ENCODE measurements at places on chromosomes 11 and 22. TPM values are rescaled to one million over a fixed set of nuclear protein-coding genes. Genes with fewer than 3 reads are reported as not detected.

Gene TNNT3
- not detected for total RNA-seq

Gene TUG1
- 85.5 TPM for total RNA-seq

- peaks cover 88% of the 10 kb centered on the region for H3K36me3 ChIP-seq
- H3K27ac ChIP-seq, result no peak overlapping the region
- peak; percentile 47 for DNase-seq
- H3K4me3 ChIP-seq, result no peak overlapping the region
- no peaks in the 10 kb centered on the region for H3K27me3 ChIP-seq
Measured at GRCh38 chr11:47485107-47485506, 36.2 kb upstream of the RAPSN start.

Gene KIF18A
- 12.9 TPM for total RNA-seq

DNA sequence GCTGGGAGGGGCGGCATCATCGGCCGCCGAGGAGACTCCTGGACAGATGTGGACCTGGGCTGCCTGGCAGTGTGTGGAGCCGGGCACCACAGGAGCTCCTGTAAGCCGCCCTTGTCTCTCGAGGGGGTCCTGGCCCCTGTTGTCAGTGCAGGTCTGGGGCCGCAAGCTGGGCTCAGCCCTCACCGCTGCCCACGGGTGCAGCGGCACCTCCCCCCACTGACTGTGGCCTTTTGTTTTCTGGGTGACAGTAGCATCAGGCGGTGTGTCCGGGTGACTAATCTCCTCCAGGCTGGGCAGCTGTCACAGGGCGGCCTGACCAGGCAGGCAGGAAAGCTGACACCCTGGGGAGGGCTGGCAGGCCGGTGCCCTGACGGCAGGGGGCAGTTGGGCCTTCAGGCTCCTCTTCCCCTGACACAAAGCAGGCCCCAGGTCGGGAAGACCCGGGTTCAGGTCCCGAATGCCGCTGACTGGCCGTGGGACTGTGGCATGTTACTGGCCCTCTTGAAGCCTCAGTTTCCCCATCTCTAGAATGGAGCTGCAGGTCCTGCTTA lies 16.3 kb downstream of the DGKZ start:
- H3K4me1 ChIP-seq, result peaks cover 10% of the 10 kb centered on the region
- H3K27me3 ChIP-seq, result no peaks in the 10 kb centered on the region
- DNase-seq, result peak; percentile 69
- H3K4me3 ChIP-seq, result no peak overlapping the region
- peak overlapping the region; percentile 93 for H3K27ac ChIP-seq
- H3K36me3 ChIP-seq, result peaks cover 6% of the 10 kb centered on the region

DNA sequence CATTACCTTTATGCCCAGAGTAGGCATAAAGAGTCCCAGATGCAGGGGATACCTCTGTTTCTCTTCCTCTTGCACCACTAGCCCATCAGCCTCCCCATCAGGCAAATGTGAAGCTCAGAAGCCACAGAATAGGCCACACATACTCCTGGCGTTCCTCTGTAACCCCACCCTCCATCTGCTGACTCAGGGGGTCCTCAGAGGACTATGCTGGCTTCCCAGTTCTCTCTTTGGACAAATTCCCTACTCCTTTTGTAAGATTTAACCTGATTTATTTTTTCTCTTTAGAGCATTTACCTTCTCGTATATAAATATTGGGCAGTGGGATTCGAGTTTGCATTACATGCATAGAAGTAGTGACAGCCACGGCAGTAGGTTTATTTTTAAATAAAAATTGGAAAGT lies 262.3 kb upstream of the CADM1 start:
- no peak overlapping the region for H3K4me3 ChIP-seq
- peaks cover 5% of the 10 kb centered on the region for H3K4me1 ChIP-seq
- no peak for DNase-seq
- H3K36me3 ChIP-seq, result peaks cover 6% of the 10 kb centered on the region
- no peak overlapping the region for H3K27ac ChIP-seq

DNA sequence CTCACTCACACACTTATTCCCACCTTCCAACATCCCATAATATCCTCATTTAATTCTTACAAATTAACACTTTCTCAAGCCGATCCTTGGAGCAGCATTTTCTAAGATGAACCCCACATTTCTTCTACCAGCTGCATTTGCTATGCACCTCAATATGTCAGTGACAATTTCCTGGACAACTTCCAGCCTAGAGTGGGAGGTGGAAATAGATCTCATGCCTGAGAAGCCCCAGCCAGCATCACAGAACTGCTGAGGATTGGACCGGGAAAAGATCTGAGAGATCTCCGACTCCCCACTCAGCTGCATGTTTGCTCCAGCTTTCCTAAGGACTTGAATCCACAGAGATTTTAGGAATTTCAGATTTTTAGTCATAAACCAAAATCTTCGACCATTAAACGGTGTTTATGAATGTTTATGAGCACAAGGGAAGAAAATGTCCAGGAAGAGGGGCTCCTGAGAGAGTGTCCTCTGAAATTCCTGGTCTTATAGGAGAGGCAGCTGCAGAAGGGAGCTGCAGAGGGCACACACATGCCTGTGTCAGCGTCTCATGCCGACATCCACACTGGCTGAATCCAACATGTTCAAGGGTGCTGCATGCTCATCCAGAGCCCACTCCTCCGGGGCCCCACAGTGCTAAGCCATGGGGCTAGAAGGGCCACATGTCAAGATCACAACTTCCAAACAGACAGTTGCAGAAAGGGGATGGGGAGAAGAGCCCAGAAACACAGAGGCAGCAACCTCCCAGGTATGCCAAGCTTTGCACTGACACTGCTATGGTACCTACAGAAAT lies 68.6 kb downstream of the MICAL3 start:
- H3K27ac ChIP-seq, result no peak overlapping the region
- peaks cover 7% of the 10 kb centered on the region for H3K4me1 ChIP-seq
- H3K27me3 ChIP-seq, result no peaks in the 10 kb centered on the region
- H3K4me3 ChIP-seq, result no peak overlapping the region
- peaks cover 6% of the 10 kb centered on the region for H3K36me3 ChIP-seq

GRCh38 chr11:119315131-119316015 lies 1.6 kb downstream of the MCAM start:
- peaks cover 8% of the 10 kb centered on the region for H3K4me1 ChIP-seq
- no peaks in the 10 kb centered on the region for H3K27me3 ChIP-seq
- peaks cover 7% of the 10 kb centered on the region for H3K36me3 ChIP-seq
- H3K27ac ChIP-seq, result no peak overlapping the region
- peak overlapping the region; percentile 69 for H3K4me3 ChIP-seq

Gene KCNQ1OT1
- 1.7 TPM for total RNA-seq

Gene PPP1CA
- 123 TPM for total RNA-seq

Gene NCAM1
- total RNA-seq, result 0.39 TPM

DNA sequence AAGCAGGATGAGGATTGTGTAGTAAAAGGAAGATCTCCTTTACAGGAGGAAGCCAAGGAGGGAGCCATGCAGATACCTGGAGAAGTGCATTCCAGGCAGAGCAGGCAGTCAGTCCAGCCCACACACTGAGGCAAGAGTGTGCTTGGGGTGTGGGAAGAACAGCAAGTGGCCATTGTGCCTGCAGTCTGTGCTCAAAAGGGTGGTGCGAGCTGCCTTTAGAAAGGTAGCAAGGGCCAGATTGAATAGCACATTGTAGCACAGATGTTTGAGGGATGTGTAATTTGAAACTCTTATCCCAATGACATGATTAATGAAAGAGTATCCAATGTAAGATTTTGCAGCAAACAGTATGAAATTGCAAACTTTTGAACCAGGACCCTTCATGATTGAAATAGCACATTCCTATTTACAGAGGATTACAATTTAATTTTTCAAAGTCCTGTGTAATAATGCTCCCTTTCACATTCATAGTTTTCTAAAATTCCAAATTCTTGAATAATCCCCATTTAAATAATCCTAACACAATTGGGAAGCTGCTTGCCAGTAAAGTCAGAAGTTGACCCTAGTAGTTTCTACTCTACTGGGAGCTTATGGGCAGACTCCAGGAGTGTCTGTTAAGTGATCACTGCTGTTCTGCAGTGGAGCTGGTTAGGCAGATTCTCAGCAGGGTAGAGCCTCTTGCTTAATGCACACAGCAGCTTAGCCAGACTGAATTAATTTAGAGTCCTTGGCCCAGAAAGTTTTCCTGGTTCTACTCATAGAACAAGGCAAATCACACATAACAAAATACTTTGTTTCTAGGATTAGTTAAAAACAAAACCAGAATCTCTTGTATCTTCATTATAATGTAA lies 78.1 kb downstream of the CYB5R2 start:
- H3K4me3 ChIP-seq, result no peak overlapping the region
- no peak for DNase-seq
- H3K36me3 ChIP-seq, result no peaks in the 10 kb centered on the region
- peak overlapping the region; percentile 51 for H3K27ac ChIP-seq
- H3K4me1 ChIP-seq, result peaks cover 50% of the 10 kb centered on the region

GRCh38 chr22:29342577-29343312 lies 27.2 kb upstream of the RASL10A start:
- H3K27me3 ChIP-seq, result no peaks in the 10 kb centered on the region
- no peak overlapping the region for H3K27ac ChIP-seq
- no peak for DNase-seq
- no peak overlapping the region for H3K4me3 ChIP-seq

DNA sequence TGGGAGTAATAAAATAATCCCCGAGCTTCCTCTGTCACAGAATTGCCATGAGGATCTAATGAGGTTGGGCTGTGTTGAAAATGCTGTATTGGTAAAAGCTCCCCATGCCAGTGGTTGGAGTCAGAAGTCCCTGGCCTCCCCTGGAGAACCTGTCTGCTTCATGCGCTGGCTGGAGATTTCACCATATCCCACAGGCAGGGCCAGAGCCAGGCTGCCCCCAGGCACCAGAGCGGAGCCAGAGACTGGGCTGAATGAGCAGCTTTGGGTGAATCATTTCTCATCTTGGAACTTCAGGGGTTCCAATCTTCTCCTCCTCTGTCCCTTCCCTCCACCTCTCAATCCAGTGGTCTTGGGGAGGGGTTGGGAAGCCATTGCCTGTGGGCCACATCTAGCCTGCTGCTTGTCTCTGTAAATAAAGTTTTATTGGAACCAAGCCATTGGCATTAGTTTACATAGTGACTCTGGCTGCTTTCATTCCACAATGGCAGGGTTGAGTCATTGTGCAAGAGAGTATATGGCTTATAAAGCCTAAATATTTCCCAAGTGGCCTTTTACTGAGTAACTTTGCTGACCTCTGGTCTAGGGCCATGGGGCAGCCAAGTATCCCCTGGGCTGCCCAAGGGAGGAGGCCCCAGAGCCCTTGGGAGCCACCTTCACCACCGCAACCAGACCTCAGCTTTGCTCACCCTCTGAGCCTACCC lies 35.2 kb downstream of the LRRC10B start:
- H3K36me3 ChIP-seq, result no peaks in the 10 kb centered on the region
- peaks cover 19% of the 10 kb centered on the region for H3K4me1 ChIP-seq
- peak; percentile 62 for DNase-seq
- no peak overlapping the region for H3K27ac ChIP-seq
- no peaks in the 10 kb centered on the region for H3K27me3 ChIP-seq

- H3K36me3 ChIP-seq, result peaks cover 6% of the 10 kb centered on the region
- no peak overlapping the region for H3K27ac ChIP-seq
- DNase-seq, result no peak
- no peaks in the 10 kb centered on the region for H3K27me3 ChIP-seq
Measured at GRCh38 chr11:103676413-103676812, 360.0 kb upstream of the DDI1 start.

DNA sequence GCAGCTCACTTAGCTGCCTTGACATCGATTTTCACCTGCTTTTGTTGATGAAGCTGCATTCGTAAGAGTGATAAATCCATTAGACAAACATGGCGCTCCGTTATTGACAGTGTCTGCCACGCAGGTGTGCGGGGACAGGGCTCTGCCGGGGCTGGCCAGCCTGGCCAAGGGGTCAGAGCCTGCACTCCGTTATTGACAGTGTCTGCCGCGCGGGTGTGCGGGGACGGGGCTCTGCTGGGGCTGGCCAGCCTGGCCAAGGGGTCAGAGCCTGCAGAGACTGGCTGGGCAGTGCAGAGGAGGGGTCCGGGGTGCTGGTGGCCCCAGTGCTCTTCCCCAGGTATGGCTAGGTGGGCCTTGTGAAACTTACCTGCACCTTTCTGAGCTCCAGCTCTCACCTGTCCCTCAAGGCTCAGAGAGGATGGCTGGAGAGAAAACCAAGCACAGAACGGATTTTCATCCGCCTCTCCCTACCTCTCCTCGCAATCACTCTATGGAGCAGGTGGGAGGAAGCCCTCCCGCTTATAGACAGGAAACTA lies 101.6 kb upstream of the B3GAT1 start:
- H3K36me3 ChIP-seq, result no peaks in the 10 kb centered on the region
- no peak for DNase-seq
- H3K4me1 ChIP-seq, result no peaks in the 10 kb centered on the region
- H3K4me3 ChIP-seq, result no peak overlapping the region
- no peaks in the 10 kb centered on the region for H3K27me3 ChIP-seq
- no peak overlapping the region for H3K27ac ChIP-seq

DNA sequence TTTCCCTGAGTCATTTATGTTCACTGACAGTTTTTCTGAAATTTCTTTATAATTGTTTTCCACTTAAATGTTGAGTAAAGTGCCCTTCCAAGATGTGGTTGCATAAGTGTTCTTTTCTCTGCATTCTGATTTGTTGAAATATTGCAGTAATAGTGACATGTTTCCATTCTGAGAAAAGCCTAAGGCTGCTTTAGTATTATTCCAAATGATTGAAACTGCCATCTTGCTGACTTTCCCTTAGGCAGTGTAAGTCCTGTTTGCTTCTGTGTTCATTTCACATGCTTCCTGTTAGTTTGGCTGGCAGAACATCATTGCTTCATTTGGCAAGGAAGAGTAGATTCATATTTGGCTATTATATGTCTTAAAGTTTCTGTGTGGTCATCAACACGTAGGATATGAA lies 146.5 kb downstream of the ELP4 start:
- H3K27me3 ChIP-seq, result no peaks in the 10 kb centered on the region
- H3K4me1 ChIP-seq, result peaks cover 15% of the 10 kb centered on the region
- DNase-seq, result peak; percentile 90
- H3K4me3 ChIP-seq, result no peak overlapping the region
- peak overlapping the region; percentile 29 for H3K27ac ChIP-seq

DNA sequence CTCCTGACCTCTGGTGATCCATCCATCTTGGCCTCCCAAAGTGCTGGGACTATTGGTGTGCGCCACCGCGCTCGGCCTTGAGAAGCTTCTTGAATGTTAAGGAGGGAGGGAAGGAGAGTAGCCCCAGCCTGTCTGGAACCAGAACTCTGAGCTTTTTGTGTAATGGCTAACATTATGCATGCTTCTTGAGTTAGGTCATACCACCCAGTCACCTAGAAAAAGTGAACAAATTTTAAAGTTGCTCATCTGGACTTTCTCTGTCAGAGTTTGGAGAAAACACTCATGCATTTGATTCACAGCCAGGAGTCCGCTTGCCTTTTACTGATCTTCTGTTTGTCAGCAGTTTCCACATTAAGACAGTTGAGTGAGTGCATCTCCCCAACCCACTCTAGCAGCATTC lies 82.1 kb downstream of the PPP6R3 start:
- peak; percentile 23 for DNase-seq
